ENCODE measurements at places on chromosomes 1 and 21. TPM values are rescaled to one million over a fixed set of nuclear protein-coding genes. Genes with fewer than 3 reads are reported as not detected.
A peak's percentile ranks its signal among the peaks of the same experiment; 100 is the strongest.

RNU1-1 gene
- total RNA-seq, result 7,231 TPM

FOXD2 gene
- total RNA-seq, result 2.7 TPM

- no peak for DNase-seq
- H3K4me3 ChIP-seq, result no peak overlapping the region
- H3K27me3 ChIP-seq, result no peaks in the 10 kb centered on the region
- H3K27ac ChIP-seq, result no peak overlapping the region
- no peaks in the 10 kb centered on the region for H3K36me3 ChIP-seq
Observed at GRCh38 chr1:184027826-184028695, 9.5 kb downstream of the COLGALT2 start.

TNNT2 gene
- total RNA-seq, result 0.21 TPM

DNA sequence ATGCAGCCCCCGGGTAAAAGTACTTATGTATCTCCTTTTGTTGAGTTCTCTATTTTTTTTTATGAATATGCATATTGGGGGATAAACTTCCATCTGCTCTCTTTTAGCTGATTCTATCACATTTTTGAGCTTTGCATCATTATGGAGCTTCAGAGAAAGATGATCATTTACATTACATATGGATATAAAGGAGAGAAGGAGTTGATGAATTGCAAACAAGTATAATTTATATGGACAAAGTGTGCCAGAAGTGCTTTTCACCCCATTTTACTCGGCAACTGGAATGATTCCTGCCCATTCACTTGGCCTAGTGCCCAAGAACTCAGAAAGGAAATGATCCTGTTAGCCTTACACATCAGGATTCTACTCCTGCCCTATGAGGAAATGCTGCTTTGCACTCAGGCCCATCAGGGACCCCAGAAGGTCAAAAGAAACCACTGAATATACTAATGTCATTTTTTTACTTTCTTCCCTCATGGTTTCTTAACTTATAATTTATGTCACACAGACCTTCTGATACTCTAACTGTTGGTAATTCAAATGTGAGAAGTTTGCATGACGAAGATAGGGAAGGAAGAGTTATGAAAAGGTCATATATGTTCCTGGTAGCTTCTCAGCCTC is 65.6 kb downstream of the SAMSN1 start:
- no peak overlapping the region for H3K27ac ChIP-seq
- no peaks in the 10 kb centered on the region for H3K27me3 ChIP-seq
- no peak overlapping the region for H3K4me3 ChIP-seq
- no peaks in the 10 kb centered on the region for H3K4me1 ChIP-seq

- no peak for DNase-seq
- no peak overlapping the region for H3K4me3 ChIP-seq
- H3K27me3 ChIP-seq, result no peaks in the 10 kb centered on the region
- no peaks in the 10 kb centered on the region for H3K36me3 ChIP-seq
- no peaks in the 10 kb centered on the region for H3K4me1 ChIP-seq
Observed at GRCh38 chr1:60111716-60112115, 38.1 kb upstream of the C1orf87 start.

DNA sequence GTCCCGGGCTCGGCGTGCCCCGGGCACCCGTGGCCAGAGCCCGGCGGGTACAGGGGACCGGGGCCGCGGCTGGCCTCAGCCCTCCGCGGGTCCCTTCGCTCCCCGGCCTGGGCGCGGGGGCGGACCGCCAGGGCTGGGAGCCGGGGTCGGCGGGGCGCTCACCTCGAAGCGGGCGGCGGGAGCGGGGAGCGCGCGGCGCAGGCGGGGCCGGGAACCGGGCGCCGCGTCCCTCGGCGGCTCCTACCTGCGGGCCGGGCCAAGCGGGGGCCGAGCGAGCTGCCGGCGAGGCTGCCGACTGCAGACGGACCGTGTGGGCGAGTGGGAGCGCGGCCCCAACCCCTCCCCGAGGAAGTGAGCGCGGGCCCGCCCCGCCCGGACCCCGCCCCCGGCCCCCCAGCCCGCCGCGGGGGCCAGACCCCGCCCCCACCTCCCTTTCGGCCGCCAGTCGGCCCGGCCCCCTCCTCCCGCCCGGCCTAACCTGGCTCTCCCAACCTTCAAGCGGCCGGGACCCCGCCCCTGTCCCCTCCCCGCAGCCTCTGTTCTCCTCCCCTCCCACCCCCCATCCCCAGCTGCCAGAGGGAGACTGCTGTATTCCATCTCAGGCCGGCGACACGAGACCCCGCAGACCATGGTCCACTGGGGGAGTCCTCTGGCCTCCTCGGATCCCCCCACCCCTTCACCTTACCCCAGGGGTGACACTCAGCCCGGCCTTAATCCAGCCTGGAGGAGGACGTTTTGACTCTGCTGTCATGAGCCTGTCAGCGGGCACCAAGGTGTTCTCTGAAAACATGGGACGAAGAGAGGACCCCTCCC is at the start of gene FHL3:
TSS of gene FHL3 (minus strand) at position 320 of the 813 bp plus-strand sequence. CDS start 6,102 bp downstream, outside the sequence.
- DNase-seq, result peak; percentile 74
- peaks cover 2% of the 10 kb centered on the region for H3K4me1 ChIP-seq
- no peaks in the 10 kb centered on the region for H3K27me3 ChIP-seq

- H3K36me3 ChIP-seq, result peaks cover 10% of the 10 kb centered on the region
- no peaks in the 10 kb centered on the region for H3K4me1 ChIP-seq
- H3K4me3 ChIP-seq, result no peak overlapping the region
Observed at GRCh38 chr1:203702130-203702577, 62.8 kb upstream of the LAX1 start.

- no peaks in the 10 kb centered on the region for H3K4me1 ChIP-seq
- no peak overlapping the region for H3K27ac ChIP-seq
- H3K27me3 ChIP-seq, result no peaks in the 10 kb centered on the region
Observed at GRCh38 chr1:88698140-88698539, 14.1 kb downstream of the PKN2 start.

LAMTOR2 gene
- 31.6 TPM for total RNA-seq

MTARC1 gene
- 9.9 TPM for total RNA-seq

CR1 gene
- total RNA-seq, result 58.5 TPM

- peaks cover 1% of the 10 kb centered on the region for H3K4me1 ChIP-seq
Observed at GRCh38 chr1:113812661-113813135, 422 bp upstream of the RSBN1 start.

- no peaks in the 10 kb centered on the region for H3K4me1 ChIP-seq
- no peak for DNase-seq
- no peak overlapping the region for H3K4me3 ChIP-seq
- no peak overlapping the region for H3K27ac ChIP-seq
Observed at GRCh38 chr21:46500224-46500861, 41.7 kb downstream of the DIP2A start.

GRCh38 chr1:231407547-231408396 is 14.3 kb downstream of the EGLN1 start:
- H3K27me3 ChIP-seq, result no peaks in the 10 kb centered on the region
- peaks cover 5% of the 10 kb centered on the region for H3K4me1 ChIP-seq
- H3K4me3 ChIP-seq, result no peak overlapping the region
- DNase-seq, result no peak
- peak overlapping the region; percentile 51 for H3K27ac ChIP-seq
- no peaks in the 10 kb centered on the region for H3K36me3 ChIP-seq

Measured in aorta (tissue), 5 donors.